ENCODE measurements at places on chromosomes 11 and 22. TPM values are rescaled to one million over a fixed set of nuclear protein-coding genes. Genes with fewer than 3 reads are reported as not detected.

- no peak overlapping the region for H3K27ac ChIP-seq
- H3K4me3 ChIP-seq: no peak overlapping the region
- H3K36me3 ChIP-seq: no peaks in the 10 kb centered on the region
- no peak for DNase-seq
- H3K4me1 ChIP-seq: peaks cover 35% of the 10 kb centered on the region
Observed at GRCh38 chr11:108663154-108663877, 1.6 kb upstream of the DDX10 start.

GRCh38 chr11:48108231-48109045, 108.2 kb upstream of the OR4B1 start:
- peaks cover 30% of the 10 kb centered on the region for H3K4me1 ChIP-seq
- H3K36me3 ChIP-seq: no peaks in the 10 kb centered on the region
- H3K27ac ChIP-seq: no peak overlapping the region
- H3K27me3 ChIP-seq: no peaks in the 10 kb centered on the region
- peak; percentile 90 for DNase-seq

GRCh38 chr11:65961267-65962140, at the start of gene SART1:
Gene SART1, plus strand, starts transcription at chr11:65961734. Its CDS starts 47 bp downstream, at chr11:65961781.
- H3K36me3 ChIP-seq: peaks cover 30% of the 10 kb centered on the region
- peak within 1 kb of the TSS; percentile 92 for H3K27ac ChIP-seq
- H3K27me3 ChIP-seq: peaks cover 12% of the 10 kb centered on the region
- H3K4me1 ChIP-seq: peaks cover 33% of the 10 kb centered on the region
- peak within 1 kb of the TSS; percentile 92 for H3K4me3 ChIP-seq

DNA sequence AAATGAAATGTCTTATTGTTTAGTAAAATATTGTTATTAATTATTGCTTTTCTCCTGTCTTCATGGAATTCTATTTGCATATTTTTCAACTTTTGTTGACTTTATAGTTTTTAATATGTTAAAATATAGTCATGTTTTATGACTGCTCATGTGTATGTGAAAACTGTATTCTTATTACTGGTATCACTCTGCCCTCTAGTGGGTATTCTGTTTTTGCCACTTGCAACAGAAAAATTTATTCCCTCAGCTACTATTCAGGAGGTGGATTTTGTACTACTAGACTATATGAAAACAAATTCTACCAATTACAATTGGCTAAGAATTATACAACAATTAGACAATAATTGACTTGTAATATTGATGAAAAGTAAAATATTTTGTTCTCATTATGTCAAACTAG, 45.0 kb downstream of the OR4C6 start:
- H3K4me1 ChIP-seq: no peaks in the 10 kb centered on the region
- no peak overlapping the region for H3K4me3 ChIP-seq
- no peak overlapping the region for H3K27ac ChIP-seq
- H3K27me3 ChIP-seq: no peaks in the 10 kb centered on the region
- H3K36me3 ChIP-seq: no peaks in the 10 kb centered on the region

DNA sequence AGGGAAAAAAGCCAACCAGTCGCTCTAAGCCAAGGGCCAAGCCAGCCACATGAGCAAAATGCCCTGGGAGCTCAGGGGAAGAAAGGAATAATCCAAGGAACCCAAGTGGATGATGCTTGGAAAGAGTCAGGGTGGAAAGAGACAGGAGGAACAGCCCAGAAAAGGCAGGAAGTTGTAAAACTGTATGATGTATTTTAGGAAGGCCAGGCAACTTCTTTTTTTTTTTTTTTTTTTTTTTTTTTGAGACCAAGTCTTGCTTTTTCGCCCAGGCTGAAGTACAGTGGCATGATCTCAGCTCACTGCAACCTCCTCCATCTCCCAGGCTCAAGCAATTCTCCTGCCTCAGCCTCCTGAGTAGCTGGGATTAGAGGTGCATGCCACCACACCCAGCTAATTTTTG, 1.6 kb downstream of the LGALS12 start:
- DNase-seq: no peak
- no peaks in the 10 kb centered on the region for H3K27me3 ChIP-seq
- no peak overlapping the region for H3K4me3 ChIP-seq
- H3K4me1 ChIP-seq: peaks cover 19% of the 10 kb centered on the region

GRCh38 chr11:8371516-8371884, 107.8 kb upstream of the LMO1 start:
- H3K4me3 ChIP-seq: no peak overlapping the region
- H3K27ac ChIP-seq: no peak overlapping the region
- H3K27me3 ChIP-seq: no peaks in the 10 kb centered on the region
- H3K36me3 ChIP-seq: no peaks in the 10 kb centered on the region
- DNase-seq: no peak
- H3K4me1 ChIP-seq: no peaks in the 10 kb centered on the region

DNA sequence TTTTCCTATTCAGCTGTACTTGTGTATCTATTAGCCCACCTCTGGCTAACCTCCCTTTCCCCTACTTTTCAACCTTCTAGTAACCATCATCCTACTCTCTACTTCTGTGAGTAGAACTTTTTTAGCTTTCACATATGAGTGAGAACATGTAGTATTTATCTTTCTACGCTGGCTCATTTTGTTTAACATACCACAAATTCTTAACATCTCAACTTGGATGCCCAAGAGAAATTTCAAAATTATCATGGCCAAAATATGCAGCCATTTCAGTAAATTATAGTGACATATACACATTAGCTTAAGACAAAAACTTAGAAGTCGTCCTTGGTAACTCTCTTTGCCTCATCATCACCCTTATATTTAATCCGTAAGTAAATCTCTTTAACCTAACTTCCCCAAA, 34.7 kb downstream of the LUZP2 start:
- H3K4me3 ChIP-seq: no peak overlapping the region
- no peak for DNase-seq
- no peaks in the 10 kb centered on the region for H3K27me3 ChIP-seq
- no peaks in the 10 kb centered on the region for H3K36me3 ChIP-seq

GRCh38 chr11:35066030-35066429, 72.9 kb upstream of the CD44 start:
- H3K27me3 ChIP-seq: no peaks in the 10 kb centered on the region
- peak overlapping the region; percentile 32 for H3K27ac ChIP-seq
- H3K4me3 ChIP-seq: no peak overlapping the region
- DNase-seq: no peak
- H3K36me3 ChIP-seq: no peaks in the 10 kb centered on the region
- peaks cover 8% of the 10 kb centered on the region for H3K4me1 ChIP-seq

DNA sequence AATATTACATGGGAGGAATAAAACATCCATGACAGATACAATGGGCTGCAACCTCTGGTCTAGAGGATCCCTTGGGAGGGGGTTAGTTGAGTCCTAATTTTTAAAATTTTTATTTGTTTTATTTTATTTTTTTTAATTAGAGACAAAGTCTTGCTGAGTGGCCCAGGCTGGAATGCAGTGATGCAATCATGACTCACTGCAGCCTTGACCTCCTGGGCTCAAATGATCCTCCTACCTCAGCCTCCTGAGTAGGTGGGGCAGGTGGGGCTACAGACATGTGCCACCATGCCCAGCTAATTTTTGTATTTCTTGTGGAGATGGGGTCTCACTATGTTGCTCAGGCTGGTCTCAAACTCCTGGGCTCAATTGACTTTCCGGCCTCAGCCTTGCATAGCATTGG, 43.1 kb downstream of the FDX1 start:
- H3K27me3 ChIP-seq: no peaks in the 10 kb centered on the region
- no peaks in the 10 kb centered on the region for H3K36me3 ChIP-seq
- peaks cover 11% of the 10 kb centered on the region for H3K4me1 ChIP-seq
- no peak overlapping the region for H3K27ac ChIP-seq
- DNase-seq: no peak

DNA sequence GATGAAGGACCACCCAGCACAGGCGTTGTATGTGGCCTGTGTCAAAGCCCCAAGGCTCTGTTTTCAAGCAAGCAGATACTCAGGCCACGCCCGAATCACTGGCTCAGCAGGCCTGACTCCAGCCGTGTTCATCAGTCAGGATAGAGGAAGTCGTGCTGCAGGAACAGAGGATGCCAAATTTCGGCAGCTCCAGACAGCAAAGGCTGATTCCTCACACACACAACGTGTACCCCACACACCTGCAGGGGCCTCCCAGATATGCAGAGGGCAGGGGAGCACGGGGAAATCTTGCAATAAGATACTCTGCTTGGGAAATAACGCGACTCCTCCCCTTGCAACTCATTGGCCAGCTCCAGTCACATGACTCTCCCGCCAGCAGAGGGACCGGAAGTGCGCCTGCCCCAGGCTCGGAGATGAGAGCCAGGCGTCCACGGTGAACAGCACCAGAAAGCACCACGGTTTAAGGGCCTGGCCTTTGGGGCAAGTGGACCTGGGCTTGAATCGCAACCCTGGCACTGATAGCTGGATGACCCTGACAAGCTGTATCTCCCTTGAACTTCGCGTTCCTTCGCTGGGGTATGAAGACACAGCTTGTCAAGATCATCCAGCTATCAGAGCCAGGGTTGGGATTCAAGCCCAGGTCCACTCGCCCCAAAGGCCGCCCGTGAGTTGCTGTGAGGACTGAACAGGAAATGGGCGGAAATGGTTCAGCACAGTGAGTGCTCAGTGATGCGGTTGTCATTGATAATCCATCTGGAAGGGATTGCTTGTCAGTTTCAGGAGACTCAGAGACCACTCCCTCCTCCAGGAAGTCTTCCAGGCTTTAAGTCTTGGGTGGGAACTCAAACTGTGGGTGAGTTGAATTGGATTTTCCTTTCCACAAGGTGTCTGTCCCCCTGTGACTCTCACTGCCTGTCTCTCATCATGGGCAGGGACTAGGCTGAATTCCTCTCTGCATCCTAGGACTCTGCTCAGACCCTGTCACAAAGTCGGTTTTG, 88.5 kb downstream of the MYEOV start:
- H3K4me1 ChIP-seq: no peaks in the 10 kb centered on the region
- no peaks in the 10 kb centered on the region for H3K27me3 ChIP-seq
- no peak for DNase-seq
- no peak overlapping the region for H3K27ac ChIP-seq

- H3K27me3 ChIP-seq: no peaks in the 10 kb centered on the region
- H3K4me3 ChIP-seq: no peak overlapping the region
- no peaks in the 10 kb centered on the region for H3K36me3 ChIP-seq
- DNase-seq: no peak
- H3K27ac ChIP-seq: no peak overlapping the region
Observed at GRCh38 chr22:44891791-44892190, 118.0 kb downstream of the PHF21B start.

The PACSIN3 gene
- 60.9 TPM for total RNA-seq

The SLC1A2 gene
- 0.17 TPM for total RNA-seq

The MICAL2 gene
- total RNA-seq: 195 TPM

The FIBIN gene
- 151 TPM for total RNA-seq

The GPR152 gene
- total RNA-seq: not detected

The RPS25 gene
- total RNA-seq: 1,415 TPM

The SLC6A5 gene
- not detected for total RNA-seq

The TRPC6 gene
- total RNA-seq: 55.5 TPM

The DKK3 gene
- 94.3 TPM for total RNA-seq

The ANKK1 gene
- total RNA-seq: 0.17 TPM

The VSIG10L2 gene
- total RNA-seq: 0.57 TPM

Data from esophagus muscularis mucosa (tissue), 4 donors.